NCI-H1417 treated with DMSO at 0.1 percent for 48 hours (cell line): ENCODE measurements at places on chromosomes 2 and 18.

DNA sequence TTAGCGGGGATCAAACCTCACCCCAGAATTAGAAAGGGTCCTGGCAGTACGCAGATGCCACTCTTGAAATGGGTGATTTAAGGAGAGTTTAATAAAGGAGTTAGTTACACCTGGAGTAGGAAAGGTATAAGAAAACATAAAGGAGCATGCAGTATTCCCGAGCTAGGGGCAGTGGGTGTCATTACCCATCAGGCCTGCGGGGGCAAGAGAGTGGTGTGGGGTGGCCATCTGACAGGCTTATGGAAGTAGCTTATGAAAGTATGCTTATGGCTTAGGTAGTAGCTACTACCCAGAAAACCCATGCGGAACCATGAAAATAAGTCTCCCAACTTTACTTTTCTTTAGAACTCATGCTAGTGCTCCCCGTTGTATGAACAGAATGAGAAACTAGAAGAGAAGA, 568.9 kb upstream of the ACVR2A start:
- DNase-seq, result no peak

DNA sequence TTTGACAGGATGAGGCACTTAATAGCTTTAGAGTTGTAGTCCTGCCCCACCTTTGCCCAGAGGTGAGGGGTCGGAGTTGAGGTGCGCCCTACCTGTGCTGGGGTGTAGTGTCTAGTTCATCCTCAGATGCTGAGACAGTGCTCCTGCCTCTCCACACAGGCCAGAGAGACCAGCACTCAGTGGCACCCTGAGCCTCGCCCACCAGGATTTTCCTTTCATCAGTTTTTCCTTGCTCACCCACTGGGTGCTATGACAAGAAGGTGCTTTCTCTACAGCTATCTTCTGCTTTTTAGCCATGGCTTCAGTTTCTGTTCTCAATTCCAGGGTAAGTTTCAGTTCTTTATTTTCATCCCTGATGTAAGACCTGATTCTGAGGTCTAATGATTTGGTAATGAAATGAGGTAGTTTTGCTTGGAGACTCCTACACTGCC, 16.8 kb upstream of the TMEM131 start:
- DNase-seq, result no peak

DNA sequence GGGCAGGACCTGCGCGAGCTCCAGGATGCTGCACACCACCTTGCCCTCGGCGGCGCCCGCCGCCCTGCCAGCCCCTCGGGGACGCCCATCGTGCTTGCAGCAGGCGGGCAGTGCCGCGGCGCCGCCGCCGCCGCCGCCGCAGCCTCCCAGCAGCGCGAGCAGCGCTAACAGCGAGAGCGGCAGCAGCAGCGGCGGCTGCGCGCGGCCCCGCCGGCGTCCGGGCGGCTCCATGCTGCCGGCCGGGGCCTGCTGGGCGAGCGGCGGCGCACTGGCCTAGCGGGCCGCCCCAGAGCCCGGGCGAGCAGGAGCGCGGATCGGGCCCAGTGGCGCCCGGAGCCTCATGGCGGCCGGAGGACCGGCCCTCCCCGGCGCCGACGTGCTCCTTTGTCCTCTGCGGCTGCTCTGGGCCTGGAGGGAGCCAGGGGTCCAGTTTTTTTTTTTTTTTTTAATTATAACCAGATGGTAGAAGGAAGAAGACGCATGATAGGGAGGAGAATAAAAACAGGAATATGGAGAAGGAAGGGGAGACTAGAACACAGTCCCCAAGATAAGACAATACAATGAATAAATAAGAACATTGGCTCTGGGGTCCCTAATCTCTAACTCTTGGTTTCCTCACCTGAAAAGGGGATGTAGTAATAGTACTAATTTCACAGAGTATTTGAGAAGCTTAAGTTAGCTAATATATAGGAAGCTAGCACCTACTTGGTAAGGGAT, 17.1 kb upstream of the ANKRD62 start:
- no peak for DNase-seq

DNA sequence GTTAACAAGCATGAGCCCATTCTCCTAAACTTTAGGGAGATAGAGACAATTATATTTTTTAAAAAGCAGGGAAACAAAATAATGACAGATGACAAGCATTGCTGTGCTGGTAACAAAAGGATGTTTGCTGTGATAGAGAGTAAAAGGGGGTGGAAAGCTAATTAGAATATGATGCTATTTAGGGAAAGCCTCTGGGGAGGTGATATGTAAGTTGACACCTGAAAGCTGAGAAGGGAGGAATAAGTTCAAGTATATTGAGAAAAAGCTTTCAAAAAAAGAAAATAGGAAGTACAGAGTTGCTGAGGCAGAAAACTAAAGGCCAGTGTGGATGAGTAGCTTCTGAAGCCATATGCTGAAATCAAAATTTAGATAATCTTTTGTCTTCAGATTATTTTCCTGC, 565.2 kb upstream of the NRXN1 start:
- DNase-seq, result no peak

DNA sequence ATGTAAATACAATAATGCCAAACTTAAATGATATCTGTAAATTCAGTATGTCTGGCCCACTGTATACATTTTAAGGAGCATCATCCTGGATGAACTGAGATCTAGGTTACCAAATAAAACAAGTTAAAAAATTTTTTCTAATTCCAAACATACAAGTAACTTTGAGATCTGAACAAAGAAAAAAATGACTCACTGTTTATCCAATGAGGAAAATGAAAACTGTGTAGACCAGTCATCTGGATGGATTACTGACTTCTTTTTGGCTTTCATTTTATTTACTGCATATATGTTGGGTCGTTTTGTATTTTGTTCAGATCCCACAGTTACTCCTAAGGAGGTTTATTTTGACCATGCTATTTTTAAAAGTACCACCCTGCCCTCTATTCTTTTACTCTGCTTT, 189.8 kb downstream of the RBM43 start:
- no peak for DNase-seq

DNA sequence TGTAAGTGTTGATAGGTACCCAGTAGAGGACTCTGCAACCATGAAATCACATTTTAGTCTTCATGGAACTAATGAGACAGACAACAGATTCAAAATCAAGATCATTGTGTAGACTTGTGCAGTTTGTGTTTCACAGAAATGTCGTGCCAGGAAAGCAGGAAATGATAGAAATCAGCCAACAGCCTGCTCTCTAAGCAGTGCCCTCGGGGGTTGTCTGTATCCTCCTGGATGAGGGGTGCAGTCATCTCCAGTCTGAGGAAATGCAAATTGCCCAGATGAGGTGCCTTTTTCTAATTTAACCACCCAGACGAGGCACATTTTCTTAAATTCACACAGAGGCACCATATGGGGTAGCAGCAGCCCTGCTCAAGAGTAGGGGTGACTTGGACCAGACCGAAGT, 663.1 kb downstream of the XIRP2 start:
- DNase-seq, result no peak

DNA sequence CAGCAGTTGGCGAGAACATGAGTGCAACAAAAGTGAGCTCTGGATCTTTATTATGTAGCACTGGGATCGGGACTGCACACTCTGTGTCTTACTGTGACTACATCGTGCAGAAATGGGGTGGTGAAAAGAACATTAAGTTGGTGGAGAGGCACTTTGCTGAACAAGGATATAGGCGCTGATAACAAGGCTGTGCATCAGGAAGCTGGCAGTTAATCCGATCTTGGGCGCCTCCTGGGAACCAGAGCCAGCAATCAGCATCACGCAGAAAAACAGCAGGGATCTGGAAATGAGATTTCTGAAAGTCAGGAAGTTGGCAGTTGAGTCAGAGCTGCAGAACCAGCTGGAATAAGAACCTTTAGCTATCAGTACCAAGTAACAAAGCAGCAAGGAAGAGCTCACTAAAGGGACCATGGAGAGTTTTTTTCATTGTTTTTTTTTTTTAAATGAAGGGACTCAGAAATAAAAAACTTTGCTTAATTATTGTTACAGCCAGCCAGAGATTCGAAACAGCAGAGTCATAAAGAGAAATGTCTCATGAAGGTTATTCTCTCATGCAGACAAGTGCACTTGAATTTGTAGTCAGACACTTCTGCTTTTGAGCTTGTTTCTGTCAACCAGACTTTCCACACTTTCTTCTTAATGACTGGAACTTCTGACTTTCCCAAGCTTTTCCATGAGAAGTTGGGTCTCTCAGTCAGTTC, 22.8 kb upstream of the MYO3B start:
- no peak for DNase-seq

DNA sequence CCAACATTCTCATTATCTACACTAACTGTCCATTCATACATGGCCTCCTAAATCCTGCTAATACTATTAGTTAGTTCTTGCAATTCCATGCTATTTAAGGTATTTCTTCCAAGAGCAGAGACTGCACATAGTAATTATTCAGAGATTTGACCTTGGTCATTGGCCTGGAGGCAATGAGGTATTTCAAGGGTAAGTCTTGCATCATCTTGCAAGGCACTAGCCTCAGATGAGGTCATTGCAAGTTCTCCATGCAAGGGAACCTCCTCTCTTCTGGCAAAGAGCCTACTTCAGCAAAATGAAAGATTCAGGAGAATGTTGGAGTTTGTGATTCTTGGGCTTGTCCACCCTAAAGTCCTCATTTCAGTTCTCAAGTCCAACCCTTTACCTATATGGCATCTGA, 48.5 kb upstream of the IKZF2 start:
- no peak for DNase-seq

GRCh38 chr2:191565647-191566198, 112.2 kb upstream of the NABP1 start:
- DNase-seq, result no peak

GRCh38 chr18:67540559-67540958, 24.0 kb upstream of the DSEL start:
- DNase-seq, result no peak

GRCh38 chr2:110101280-110101844, 14.3 kb downstream of the MALL start:
- DNase-seq, result no peak

DNA sequence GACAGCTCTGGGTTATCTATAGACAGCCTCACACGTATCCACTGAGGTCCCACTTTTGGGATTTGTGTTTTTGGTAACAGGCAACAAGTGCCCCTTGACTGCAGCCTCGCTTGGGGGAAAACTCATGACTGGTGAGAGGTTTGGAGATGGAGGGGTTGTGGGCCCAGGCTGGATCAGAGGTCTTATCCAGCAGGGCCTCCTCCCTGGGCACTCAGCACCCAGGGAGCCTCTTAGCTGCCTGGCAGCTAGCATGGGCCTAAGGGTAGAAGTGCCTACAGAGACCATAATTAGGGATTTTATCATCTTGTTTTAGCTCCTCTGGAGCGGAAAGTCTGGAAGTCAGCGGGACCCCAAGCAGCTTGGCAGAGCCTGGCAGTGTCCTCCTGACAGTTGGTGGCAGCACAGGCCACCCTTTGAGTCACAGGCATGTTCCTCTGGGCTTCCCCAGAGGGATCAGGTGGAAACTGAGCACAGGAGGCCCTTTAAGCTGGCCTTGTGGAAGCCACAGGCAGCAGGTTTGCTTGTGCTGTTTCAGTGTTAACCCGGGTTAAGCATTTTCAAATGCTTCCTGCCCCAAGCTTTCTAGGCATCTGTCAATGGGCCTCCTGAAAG, 143.1 kb downstream of the KCTD1 start:
- DNase-seq, result no peak

GRCh38 chr2:557635-558301, 119.4 kb downstream of the TMEM18 start:
- DNase-seq, result no peak

DNA sequence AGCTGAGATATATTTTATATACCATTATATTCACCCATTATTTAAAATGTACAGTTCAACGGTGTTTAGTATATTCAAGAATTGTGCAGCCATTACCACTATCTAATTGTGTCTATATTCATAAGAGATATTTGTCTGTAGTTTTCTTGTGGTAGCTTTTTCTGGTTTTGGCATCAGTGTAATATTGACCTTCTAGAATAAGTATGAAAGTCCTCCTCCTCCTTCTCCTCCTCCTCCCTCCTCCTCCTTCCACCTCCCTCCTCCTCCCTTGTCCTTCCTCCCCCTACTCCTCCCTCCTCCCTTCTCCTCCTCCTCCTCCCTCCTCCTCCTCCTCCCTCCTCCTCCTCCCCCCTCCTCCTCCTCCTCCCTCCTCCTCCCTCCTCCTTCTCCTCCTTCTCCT, 72.0 kb downstream of the MERTK start:
- DNase-seq, result no peak

GRCh38 chr2:188456114-188456909, 164.6 kb downstream of the GULP1 start:
- no peak for DNase-seq

GRCh38 chr2:72211350-72211749, 63.7 kb upstream of the CYP26B1 start:
- no peak for DNase-seq

GRCh38 chr2:234189230-234189629, 138.7 kb downstream of the SPP2 start:
- DNase-seq, result no peak

DNA sequence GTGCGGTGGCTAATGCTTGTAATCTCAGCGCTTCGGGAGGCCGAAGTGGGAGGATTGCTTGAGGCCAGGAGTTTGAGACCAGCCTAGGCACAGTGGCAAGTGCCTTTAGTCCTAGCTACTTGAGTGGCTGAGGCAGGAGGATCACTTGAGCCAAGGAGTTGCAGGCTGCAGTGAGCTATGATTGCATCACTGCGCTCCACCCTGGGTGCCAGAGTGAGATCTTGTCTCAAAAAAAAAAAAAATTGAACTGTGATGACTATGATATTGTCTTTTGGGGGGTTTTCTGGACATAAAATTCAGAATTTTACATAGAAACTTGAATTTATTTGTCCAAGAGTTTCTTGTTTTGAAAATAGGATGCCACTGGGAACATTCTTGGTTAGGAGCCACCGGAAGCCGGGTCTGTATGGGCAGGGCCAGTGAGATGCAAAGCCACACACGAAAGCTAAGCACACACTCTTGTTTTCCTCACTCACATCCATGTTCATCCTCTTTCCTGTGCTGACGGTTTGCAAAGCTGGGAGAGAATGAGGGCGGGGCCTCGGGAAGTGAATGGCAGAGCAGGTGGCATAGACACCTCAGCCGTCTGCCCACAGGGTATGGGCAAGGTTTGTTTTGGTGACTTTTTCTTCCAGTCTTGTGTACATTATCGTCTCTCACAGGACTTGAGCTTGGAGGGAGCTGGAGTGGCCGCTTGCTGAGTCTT, 12.6 kb downstream of the AGAP1 start:
- DNase-seq, result peak; percentile 80

DNA sequence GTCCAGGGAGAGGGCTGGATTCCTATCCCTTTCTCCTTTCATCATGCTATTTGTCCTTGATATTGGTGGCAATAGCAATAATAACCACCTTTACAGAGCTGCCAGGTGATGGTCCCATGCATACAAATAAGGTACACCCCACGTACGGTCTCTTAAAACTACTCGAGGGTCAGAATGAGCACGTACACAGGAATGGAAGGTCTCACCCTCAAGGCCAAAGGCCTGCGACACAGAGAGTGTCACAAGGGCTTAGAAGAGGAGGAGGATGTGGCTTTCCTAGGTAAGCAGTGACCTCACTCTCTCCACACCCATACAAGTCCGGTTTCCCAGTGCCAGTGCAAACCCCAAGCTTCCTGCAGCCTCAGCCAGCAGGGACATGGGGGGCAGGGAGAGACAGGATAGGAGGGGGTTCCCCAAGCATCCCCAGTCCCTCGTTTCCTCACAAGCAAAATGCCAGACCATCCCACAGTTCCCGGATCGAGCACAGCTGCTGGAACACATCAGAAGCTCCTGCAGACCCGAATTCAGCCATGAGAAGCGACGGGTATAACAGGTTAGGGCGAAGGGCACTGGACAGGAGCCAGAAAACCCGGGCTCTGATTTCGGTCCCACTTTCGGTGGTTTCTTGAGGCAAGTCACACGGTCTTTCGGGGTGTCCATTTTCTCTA, 49.2 kb downstream of the PLB1 start:
- no peak for DNase-seq
